ENCODE measurements at places on chromosomes 2 and 18.

DNA sequence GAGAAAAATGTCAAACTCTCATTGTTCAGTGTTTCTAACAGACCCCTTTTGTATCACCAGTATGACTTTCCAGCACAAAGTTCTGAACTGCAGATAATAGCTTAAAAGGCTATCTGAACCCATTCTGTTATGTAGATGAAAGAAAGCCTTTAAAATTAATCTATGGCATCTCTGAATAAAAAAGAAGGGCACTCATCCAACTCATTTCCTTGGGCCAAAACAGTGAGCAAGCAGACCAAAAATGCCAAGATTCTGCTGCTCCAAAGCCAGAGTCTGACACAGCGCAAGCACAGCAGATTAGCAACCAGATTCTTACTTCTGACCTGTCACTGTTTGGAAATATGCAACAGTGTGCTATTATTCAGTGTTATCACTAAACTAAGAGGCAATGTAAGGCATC lies 22.6 kb upstream of the ITGA6 start:
- no peak for DNase-seq

DNA sequence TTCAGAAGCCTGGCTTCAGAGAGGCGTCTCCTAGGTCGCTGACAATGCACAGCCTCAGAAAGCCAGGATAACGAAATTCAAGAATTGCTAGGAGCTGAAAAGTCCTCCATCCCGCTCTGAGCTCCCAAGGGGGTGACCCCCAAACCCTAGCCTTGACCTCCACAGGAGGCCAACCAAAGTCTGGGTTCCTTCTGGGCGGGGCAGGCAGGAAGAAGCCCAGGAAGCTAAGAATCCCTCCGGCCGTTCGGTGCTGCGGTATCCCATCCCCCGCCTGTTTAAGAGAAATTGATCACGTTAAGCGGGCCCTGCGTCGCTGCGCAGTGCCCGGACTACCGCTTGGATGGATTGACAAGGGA lies 2.5 kb upstream of the OSR1 start:
- no peak for DNase-seq

DNA sequence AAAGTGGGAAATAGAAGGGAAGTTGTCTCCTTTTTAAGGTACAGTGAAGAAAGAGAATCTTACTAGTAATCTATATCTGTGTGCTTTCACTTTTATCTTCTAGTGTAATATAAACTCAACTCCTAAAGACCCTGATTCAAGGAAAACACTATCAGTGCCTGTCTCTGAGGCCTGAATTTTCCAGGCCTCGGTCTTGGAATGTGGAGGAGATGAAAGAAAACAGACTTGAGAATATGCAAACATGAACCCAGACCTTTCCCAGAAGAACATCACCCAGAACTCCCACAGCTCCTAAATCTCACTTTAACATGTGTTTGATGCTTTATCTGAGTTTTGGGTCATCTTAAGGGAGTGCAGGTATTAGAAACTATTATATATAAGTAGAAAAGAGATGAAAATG lies 51.8 kb downstream of the EPB41L5 start:
- no peak for DNase-seq

DNA sequence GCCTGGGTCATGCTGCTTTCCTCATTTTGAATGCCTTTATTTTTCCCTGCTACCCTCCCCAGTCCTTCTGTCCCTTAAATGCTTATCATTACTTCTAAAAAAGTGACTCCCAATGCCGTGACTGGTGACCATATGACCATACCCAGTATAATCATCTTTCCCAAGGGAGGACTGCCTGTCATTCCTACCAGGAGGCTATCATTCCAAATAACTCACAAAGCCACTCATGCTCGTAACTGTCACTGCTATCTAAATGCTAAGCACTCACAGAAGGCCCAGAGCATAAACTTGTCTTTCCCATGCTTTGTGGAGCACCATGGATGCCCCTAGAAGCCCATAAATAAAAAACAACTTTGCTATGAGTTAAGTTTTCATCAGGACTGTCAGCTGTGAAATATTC lies 38.7 kb upstream of the CREB1 start:
- DNase-seq: no peak

DNA sequence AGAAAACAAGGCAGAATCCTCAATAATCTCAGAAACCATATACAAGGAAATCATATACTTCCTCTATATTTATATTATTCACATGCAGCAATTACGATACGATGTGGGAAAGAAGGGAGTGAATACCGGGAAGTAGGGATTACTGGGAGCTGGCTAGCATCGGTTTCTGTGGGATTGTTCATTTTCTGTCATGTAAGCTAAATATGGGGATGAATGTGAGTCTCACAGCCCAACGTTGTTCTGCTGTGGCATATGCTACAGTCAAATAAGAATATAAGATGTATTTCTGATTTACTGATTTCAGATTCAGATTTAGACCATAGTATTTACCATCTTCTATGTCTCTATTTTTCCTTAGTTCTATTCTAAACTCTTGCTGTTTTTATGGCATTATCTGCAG lies 113.6 kb downstream of the EVA1A start:
- DNase-seq: no peak

- peak; percentile 29 for DNase-seq
These were observed 477 bp downstream of the ACVR1 start for GRCh38 chr2:157875641-157876065.

DNA sequence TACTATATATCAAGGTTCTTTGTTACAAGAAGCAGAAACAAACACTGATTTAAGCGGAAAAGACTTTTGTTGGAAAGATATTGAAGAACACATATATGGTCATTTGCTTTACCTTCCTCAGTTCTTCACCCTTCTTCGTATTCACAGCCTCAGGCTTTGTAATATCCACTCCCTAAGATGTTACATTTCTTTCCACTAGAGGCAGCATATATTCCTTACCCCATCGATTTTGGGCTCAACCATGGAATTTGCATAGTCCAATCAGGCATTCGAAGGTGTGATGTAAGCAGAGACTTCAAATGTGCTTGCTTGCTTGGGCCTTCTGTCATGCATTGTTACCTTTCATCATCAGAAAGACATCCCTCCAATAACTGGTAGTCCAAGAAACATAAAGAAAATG lies 287.4 kb downstream of the PID1 start:
- DNase-seq: no peak

- no peak for DNase-seq
These were observed 167.8 kb upstream of the HAAO start for GRCh38 chr2:42960002-42960841.

DNA sequence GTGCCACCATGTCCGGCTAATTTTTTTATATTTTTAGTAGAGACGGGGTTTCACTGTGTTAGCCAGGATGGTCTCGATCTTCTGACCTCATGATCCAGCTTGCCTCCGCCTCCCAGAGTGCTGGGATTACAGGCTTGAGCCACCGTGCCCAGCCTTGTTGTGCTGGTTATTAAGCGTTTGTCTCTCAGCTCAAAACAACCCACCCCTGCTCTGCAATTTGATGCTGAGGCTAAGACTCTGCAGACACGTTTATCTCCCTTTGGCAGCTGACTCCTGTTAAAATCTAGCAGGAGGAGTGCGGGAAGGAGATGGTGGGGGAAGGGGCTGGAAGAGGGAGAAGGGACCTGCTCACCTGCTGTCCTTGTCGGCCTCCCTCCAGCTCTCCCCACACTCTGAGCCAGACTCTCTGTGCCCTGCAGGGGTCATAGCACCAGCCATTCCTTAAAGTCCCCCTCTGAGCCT lies 29.9 kb upstream of the IMPA2 start:
- DNase-seq: no peak

DNA sequence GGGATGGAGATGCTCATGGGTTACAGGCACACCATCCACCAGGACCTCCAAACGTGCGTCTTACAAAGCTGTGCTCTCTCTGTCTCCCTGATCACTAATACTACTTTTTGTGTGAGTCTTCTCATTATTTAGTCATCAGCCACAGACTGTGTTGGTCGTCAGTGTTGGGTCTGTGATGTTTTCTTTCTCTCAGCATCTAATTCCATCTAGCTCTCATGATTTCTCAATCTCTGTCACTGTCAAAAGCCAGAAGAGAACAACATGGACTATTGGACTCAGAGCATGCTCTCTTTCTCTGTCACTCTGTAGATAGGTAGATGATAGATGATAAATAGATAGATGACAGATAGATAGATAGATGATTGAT lies 6.0 kb upstream of the ARL4C start:
- no peak for DNase-seq

DNA sequence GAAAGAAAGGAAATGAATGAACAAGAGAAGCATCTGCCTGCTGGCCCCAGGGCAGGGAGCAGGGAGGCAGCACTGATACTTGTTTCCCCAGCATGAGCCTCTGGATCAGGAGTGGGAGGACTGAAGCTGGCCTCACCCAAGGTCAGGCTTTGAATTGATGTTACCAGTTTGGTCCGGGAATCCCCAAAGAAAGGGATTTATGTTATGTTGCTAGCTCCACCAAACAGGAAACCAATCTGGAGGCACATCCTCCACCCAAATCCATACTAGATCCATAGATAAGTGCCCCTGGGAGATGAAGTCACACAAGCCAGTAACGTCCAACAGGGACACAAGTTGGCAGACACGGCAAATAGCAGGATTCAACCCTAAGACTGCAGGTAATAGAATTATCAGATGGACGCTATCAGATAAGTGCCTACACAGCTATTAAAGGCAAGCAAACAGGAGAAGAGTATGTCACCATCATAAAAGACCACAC lies 85.9 kb downstream of the MTCL1 start:
- DNase-seq: no peak

GRCh38 chr2:54557601-54558187 lies 101.6 kb downstream of the SPTBN1 start:
- DNase-seq: peak; percentile 61

DNA sequence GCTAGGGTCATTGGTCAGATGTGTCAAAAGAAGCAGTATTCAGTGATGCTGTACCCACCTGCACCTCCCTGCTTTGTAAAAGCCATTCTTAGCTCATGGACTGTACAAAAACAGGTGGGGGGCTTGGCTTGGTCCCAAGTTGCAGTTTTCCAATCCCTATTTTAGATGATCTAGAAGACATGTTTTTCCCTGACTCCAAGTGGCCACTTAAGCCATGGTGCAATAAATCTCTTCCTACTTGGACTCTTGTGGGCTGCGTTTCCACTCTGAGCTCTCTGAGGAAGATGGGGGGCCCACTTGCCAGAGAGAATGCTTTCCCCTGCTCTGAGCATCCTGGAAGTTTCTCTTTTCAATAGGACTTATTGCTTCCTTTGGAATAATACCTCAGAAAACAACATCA lies 57.0 kb upstream of the SPP2 start:
- no peak for DNase-seq

DNA sequence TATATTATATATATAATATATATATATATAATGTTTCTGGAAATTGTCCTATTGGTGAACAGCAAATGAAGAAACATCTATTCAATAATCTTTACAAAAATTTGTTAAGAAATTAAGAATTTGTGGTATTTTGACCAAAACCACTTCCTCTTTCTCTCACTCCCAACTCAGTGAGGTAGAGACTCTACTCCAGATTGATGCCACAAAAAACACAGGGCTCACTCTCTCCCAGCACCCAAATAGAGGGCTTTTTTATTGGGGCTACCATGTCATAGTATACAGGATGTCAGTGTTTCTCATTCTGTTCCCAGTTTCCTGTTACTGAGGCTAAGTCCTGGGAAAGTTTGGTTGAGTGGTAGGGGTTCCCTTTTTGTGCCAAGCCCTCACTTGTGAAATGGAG lies 1155.4 kb downstream of the BCL11A start:
- no peak for DNase-seq

Measured in stimulated activated CD4-positive, alpha-beta T cell treated with anti-CD3 and anti-CD28 coated beads, Interleukin-15, amount 100 ng/mL, for 1 hour (primary cell).